ENCODE measurements at places on chromosomes 16 and 17.

DNA sequence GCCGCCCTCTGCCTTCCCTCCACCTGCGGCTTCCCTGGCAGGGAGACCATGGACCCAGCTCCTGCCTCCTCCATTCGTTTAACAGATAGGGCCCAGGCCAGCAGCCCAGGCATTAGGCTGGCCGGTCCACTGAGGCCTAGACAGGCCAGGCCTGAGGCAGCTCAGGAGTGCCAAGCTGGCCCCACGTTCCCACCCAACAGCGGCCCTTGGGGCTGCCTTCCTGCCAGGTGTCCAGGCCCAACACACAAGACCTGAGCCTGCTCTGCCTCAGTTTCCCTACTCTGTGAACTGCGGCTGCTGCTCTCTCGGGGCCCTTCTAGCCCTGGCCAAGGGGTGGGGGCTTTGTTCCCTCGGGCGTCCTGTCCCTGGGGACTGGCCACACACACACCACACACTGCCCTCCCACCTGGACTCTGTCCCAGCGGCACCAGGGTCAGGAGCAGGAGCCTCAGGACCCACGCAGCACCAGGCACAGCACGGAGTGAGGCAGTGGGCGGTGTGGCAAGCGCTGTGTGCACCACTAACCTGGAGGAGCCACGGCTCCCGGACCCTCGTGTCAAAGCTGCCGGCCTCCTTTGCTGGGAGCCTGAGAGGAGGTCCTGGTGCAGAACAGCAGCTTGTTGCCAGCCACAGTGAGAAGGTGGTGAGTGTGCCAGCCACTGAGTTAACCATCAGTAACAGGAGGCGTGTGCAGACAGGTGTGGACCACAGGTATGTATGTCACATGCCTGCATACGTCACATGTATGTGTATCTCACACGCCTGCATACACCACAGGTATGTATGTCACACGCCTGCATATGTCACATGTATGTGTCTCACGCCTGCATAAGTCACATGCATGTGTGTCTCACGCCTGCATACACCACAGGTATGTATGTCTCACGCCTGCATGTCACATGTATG is 14.6 kb upstream of the CDH15 start:
- DNase-seq, result no peak

DNA sequence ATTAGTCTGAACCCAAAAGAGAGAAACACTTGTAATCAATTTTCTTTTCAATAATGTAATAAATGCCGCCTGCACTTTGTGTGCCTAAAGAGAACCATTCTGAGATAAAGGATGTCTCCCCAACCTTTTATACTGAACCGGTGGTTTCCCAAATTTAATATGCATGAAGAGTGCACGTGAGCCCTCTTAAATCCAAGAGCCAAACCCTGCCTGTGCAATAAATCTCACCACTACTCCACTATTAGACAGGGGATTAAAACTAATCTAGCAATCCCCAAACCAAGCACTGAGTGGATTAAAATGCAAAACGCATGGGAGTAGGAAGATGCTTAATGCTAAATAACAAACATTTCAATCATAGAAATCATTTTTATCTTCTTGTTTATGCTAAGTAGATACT is 351.0 kb upstream of the PSMD7 start:
- no peak for DNase-seq

GRCh38 chr16:73140929-73141328 is 93.0 kb upstream of the ZFHX3 start:
- DNase-seq, result no peak

DNA sequence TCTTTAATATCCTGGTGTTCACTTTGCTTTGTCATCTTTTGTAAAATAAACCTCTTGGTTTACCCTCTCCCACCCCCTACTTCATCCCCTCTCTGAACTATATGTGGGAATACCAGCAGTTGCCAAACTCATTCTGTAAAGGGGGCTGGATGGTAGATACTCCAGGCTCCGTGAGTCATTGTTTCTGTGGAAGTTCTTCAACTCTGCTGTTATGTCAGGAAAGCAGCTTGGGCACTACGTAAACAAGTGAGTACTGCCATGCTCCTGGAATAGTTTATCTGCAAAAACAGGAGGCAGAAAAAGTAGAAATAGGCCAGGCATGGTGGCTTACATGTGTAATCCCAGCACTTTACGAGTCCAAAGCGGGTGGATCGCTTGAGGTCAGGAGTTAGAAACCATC is 17.6 kb downstream of the MVP start:
- no peak for DNase-seq

DNA sequence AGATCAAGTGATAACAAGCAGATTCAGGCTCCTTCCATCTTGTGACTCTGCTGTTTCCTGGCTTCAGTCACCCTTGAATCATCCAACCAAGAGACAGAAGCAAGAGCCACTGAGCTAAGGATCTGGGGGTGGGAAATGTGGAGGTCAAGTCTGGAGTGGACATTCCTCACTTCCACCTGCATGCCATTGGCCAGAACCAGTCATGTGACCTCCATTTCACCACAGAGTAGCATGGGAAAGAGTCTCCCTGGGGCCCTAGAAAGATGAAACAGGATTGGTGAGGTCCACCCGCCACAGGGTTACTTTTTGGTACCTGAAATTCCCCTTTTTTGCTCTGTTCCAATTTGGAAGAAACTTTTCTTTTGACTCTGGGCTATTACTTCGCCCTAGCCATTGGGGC is 1006.0 kb upstream of the EEF2KMT start:
- DNase-seq, result no peak

DNA sequence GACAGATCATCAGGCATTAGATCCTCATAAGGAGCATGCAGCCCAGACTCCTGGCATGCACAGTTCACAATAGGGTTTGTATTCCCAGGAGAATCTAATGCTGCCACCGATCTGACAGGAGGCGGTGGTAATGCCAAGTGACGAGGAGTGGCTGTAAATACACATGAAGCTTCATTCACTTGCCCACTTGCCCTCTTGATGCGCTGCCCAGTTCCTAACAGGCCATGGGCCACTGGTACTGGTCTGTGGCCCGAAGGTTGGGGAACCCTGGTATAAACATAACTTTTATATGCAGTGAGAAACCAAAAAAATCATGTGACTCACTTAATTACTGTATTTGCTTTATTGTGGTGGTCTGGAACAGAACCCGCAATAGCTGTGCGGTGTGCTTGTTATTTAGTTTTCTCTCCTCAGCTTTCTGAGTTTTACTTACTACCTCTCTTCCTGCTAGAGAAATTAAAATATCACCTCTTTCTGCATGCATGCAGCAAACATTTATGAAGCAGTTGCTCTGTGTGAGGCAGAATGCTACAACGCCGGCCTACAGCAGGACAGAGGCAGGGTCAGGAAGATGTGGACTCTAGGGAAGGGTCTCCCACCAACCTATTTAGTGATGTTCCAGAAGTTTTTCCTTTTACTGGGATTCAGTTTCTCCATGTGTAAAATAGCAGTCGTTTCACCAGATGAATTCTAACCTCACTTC is 151.3 kb downstream of the MAF start:
- DNase-seq, result no peak
